Placental pericyte (primary cell): ENCODE measurements at places on chromosomes 3 and 15. TPM values are rescaled to one million over a fixed set of nuclear protein-coding genes. Genes with fewer than 3 reads are reported as not detected.

Gene NOX5
- 0.14 and 0.22 TPM in 2 replicates for total RNA-seq

Gene IQCH
- total RNA-seq, result 1.5 and 1.9 TPM in 2 replicates

Gene EXD1
- total RNA-seq, result not detected in 2 replicates

Gene STRIT1
- total RNA-seq, result not detected in 2 replicates

Gene CDHR4
- total RNA-seq, result not detected in 2 replicates

Gene FYCO1
- total RNA-seq, result 19.8 and 33.7 TPM in 2 replicates

Gene IGF1R
- total RNA-seq, result 80.1 and 83.5 TPM in 2 replicates

Gene AGBL1
- not detected in 2 replicates for total RNA-seq

Gene ZPLD1
- 0.14 and 0.22 TPM in 2 replicates for total RNA-seq

Gene GCNT3
- total RNA-seq, result under 0.01 TPM in 1 of 2 replicates, not detected in the other

Gene CIDEC
- total RNA-seq, result not detected in 2 replicates

Gene C3orf85
- total RNA-seq, result not detected in 2 replicates

Gene COLQ
- total RNA-seq, result 0.29 and 0.66 TPM in 2 replicates

Gene RTP1
- not detected in 2 replicates for total RNA-seq

Gene TTC23
- total RNA-seq, result 19.0 and 27.8 TPM in 2 replicates

Gene NECTIN3
- 54.5 and 163 TPM in 2 replicates for total RNA-seq

Gene GASK1A
- 0.22 and 0.29 TPM in 2 replicates for total RNA-seq

Gene GPR15
- total RNA-seq, result not detected in 2 replicates

Gene CNTN3
- total RNA-seq, result 0.66 and 2.6 TPM in 2 replicates

Gene ZCWPW2
- total RNA-seq, result 0.66 and 0.72 TPM in 2 replicates

Gene PRRT3
- 2.6 and 2.7 TPM in 2 replicates for total RNA-seq

Gene CCDC80
- total RNA-seq, result 39.5 and 308 TPM in 2 replicates

Gene SQOR
- total RNA-seq, result 86.5 and 90.4 TPM in 2 replicates

Gene FSIP1
- 0.88 and 1.4 TPM in 2 replicates for total RNA-seq

Gene KLHL25
- total RNA-seq, result 3.9 and 6.2 TPM in 2 replicates

Gene KNG1
- total RNA-seq, result not detected in 2 replicates

Gene CLRN1
- total RNA-seq, result not detected in 2 replicates

Gene KIF23
- total RNA-seq, result 7.0 and 99.4 TPM in 2 replicates

Gene CKMT1B
- not detected in 2 replicates for total RNA-seq

Gene FBXL22
- total RNA-seq, result not detected in 2 replicates

Gene POMGNT2
- 8.3 and 13.0 TPM in 2 replicates for total RNA-seq

Gene CHRM5
- under 0.01 TPM in 1 of 2 replicates, not detected in the other for total RNA-seq

Gene FRMD5
- 0.88 and 13.5 TPM in 2 replicates for total RNA-seq

Gene IL1RAP
- total RNA-seq, result 34.2 and 69.6 TPM in 2 replicates

Gene AADACL2
- not detected in 2 replicates for total RNA-seq

Gene MESP2
- 0.29 TPM in 1 of 2 replicates, not detected in the other for total RNA-seq

Gene CYP8B1
- not detected in 2 replicates for total RNA-seq

Gene SLC22A14
- total RNA-seq, result under 0.01 and 0.14 TPM in 2 replicates

Gene GOLGA6D
- not detected in 2 replicates for total RNA-seq

Gene CRABP1
- not detected in 2 replicates for total RNA-seq

Gene TTC21A
- 2.7 and 3.5 TPM in 2 replicates for total RNA-seq

Gene ESYT3
- total RNA-seq, result under 0.01 TPM in 1 of 2 replicates, not detected in the other

Gene ANKRD63
- not detected in 2 replicates for total RNA-seq

Gene MCTP2
- total RNA-seq, result 35.4 and 53.6 TPM in 2 replicates

Gene RAB6B
- total RNA-seq, result under 0.01 and 0.14 TPM in 2 replicates

Gene CDCP1
- 88.0 and 183 TPM in 2 replicates for total RNA-seq

Gene MYZAP
- 1.1 and 1.3 TPM in 2 replicates for total RNA-seq

Gene SLC51B
- not detected in 2 replicates for total RNA-seq

Gene KCNH8
- total RNA-seq, result not detected in 2 replicates

Gene SLC28A2
- total RNA-seq, result not detected in 2 replicates

Gene CNTN6
- total RNA-seq, result under 0.01 TPM in 1 of 2 replicates, not detected in the other

Gene BTLA
- not detected in 2 replicates for total RNA-seq
